ENCODE measurements at places on chromosomes 16 and 17.

- DNase-seq = no peak
These were observed 20.0 kb upstream of the KIF19 start for GRCh38 chr17:74305865-74306654.

GRCh38 chr17:61251939-61252865 lies 147.4 kb upstream of the TBX2 start:
- peak; percentile 100 for DNase-seq

DNA sequence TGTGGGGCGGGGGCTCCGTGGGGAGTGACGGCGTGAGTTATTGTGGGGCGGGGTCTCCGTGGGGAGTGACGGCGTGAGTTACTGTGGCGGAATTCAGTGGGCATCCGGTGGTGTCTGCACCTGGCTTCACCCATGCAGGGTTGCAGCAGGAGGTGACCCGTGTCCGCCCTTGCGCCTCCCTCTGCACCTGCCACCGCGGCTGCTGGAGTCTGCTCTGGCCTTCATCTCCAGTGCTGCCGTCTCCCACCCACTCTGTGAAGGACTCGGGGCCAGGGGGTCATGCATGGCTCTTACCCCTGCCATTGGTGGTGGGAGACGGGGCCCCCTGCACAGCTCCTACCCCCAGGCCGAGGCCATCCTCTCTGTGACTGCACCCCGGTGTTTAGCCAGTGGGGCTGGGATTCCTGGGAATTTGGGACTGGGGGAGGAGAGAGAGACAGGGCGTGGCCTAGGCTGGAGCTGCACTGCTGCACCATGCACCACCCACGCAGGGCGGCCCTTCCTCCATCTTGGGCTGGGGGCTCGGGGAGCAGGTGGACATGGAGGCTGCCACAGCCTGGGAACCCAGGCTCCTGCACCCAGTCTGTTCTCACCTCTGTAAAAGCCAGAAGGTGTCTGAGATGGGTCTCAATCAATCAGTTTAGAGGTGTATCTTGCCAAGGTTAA lies 1.3 kb upstream of the PABPN1L start:
- no peak for DNase-seq

- peak; percentile 36 for DNase-seq
These were observed 17.1 kb downstream of the PLEKHG4 start for GRCh38 chr16:67296420-67296819.

DNA sequence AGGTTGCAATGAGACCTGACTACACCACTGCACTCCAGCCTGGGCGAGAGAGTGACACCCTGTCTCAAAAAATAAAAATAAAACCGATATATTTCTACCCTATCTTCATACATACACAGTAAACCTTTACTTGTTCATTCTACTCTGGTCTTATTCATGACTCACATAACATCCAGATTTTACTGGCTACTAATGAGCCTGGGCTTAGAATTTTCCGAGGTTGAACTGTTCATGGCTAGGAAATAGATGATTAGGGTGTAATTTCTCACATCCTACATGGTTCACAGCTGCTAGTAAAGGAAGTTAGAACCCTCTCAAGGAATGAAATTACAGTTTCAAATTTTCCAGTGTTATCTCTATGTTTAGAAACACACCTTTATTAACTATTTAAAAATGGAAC lies 14.7 kb downstream of the GSPT1 start:
- no peak for DNase-seq

DNA sequence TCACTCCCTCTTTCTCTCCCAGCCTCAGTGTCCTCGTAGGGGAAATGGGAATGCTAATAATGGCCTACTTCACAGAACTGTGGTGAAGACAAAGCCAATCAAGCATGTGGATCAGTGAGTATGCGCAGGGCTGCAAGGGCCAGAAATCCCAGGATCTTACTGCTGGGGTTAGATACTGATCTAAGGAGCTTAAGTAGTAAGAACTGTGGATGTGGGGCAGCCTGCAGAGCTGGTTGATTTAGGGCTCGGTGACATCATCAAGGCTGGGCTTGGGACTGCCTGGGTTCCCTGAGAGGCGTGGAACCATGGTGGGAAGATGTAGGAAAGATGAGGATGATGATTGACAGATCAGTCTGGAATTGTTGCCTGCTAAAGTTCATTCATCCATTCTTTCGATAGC lies 25.6 kb downstream of the GOSR2 start:
- DNase-seq = no peak

Measured in fibroblast of pulmonary artery (primary cell).